ENCODE measurements at places on chromosomes 13 and 19.

GRCh38 chr13:110398564-110399507, 91.8 kb downstream of the COL4A2 start:
- DNase-seq = no peak

GRCh38 chr13:24216176-24216575, 55.7 kb downstream of the SPATA13 start:
- no peak for DNase-seq

DNA sequence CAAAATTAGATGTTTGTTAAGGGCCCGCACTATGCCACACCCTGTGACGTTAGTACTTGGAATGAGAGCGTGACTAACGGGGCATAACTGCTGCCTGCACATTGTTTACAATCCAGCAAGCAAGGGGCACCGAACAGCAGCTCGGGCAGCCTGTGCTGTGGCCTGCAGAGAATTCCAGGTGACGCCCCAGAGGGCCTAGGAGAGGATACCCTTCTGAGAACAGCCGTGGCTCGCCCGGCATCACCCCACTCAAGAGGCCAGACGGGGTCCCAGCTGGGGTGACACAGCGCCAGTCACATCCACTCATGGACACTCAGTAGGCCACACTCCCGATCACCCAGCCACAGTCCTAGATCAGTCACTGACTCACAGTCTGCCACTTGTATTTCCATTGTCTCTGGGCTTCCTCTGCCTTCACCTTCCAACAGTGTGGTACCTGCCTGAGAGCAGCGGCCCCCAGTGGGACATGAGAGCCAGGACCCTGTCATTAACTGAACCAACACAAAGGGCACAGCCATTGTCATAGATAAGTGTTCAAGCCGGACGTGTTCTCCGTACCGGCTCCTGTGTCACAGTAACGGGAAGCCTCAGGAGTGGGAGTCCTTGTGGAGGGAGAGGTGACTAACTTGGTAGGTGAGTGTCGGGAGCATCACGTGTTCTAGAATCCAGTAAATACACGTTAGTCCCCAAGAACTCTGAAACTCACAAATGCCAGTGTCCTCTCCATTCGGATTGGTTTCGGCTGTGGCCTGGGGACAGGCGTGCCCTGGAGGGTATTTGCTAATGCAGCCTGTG, 7.5 kb downstream of the ZNF331 start:
- no peak for DNase-seq

DNA sequence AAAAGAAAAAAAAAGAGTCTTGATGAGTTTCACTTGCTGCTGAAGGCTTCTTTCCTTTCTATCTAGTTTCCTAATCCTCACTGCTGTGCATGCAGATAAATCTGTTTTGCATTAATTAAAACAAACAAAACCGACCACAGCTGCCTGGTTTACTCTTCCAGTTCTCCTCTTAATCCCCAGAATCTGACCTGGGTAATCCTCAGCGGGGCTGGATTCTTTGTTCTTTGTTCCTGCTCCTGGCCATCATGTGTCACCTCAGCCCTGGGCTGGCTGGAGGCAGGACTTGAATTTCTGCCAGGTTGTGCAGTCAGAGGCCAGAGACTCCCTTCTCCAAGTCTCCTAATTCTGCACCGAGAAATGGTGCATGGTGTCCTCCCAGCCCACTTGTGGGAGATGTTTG, 52.2 kb upstream of the CYP4F8 start:
- no peak for DNase-seq

DNA sequence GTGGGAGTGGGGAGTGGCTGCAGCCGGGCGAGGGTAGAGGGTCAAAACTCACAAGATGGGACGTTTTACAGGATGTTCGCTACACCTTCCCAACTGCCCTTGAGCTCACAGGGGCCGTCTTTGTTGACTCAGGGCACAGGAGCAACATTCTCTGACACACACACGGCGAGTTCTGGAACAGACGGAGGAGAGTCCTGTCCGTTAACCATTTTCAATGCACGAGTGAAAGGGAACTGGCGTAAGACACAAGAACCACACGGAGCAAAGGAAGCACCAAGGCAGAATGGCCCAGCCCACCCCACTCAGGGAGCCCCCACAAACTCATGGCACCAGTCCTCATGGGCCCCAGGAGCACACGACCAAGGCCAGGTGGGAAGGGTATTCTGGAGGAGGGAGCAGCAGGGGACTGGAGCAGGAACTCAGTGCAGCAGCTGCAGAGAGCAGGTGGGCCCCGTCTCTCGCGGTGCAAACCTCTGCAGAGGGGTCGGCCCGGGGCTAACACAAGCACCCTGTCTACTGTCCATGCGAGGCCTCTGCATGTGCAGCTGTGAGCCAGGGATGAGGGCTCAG, 37.9 kb upstream of the ISYNA1 start:
- DNase-seq = no peak

GRCh38 chr13:27177852-27178251, 6.2 kb upstream of the USP12 start:
- DNase-seq = no peak

- DNase-seq = no peak
Observed at GRCh38 chr13:98626298-98626935, 49.5 kb upstream of the STK24 start.

- no peak for DNase-seq
Observed at GRCh38 chr19:37718304-37718703, 1.3 kb downstream of the ZNF607 start.
